ENCODE measurements at places on chromosomes 6 and 20.

- no peak for DNase-seq
These were observed 13.6 kb downstream of the BNIP5 start for GRCh38 chr6:36323062-36323461.

DNA sequence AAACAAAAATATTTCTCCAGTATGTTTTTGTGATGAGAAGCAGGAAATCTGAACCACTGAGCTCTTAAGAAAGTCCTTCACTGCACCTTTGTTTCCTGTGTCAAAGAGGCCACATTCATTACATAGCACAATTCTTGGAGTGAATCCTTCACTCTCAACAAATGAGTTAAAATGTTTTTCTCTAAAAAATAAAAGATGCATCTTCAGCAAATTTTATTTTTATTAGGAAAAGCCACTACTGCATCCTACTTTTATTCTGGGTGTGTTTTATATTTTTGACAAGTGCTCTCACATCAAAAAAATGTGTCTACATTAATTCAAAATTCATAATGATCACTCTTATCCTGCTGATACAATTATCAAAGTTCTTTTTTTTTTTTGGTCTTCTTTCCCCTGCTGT, 76.3 kb downstream of the PLCB4 start:
- DNase-seq = no peak

GRCh38 chr20:22248051-22248667, 336.2 kb downstream of the FOXA2 start:
- DNase-seq = no peak

DNA sequence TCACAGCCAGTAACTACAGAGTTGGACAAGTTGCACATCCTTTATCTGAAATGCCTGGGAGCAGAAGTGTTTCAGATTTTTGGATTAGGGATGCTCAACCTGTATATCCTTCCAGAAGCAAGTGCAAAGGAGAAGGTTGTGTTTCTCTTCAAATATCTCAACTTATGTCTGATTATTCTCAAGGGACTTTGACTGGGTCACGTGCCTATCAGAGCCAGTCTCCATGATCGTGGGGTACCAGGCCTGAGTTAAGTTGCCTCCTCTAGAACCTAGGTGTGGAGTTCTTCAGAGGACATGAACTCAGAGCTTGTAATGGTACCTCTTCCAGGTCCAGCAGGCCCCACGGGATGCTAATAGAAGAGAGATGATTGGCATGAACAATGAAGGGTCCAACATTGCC, 7.8 kb downstream of the CD83 start:
- DNase-seq = no peak

GRCh38 chr6:90494067-90494780, 92.6 kb downstream of the MAP3K7 start:
- no peak for DNase-seq

GRCh38 chr6:119978274-119978889, 628.8 kb upstream of the MAN1A1 start:
- peak; percentile 1 for DNase-seq

DNA sequence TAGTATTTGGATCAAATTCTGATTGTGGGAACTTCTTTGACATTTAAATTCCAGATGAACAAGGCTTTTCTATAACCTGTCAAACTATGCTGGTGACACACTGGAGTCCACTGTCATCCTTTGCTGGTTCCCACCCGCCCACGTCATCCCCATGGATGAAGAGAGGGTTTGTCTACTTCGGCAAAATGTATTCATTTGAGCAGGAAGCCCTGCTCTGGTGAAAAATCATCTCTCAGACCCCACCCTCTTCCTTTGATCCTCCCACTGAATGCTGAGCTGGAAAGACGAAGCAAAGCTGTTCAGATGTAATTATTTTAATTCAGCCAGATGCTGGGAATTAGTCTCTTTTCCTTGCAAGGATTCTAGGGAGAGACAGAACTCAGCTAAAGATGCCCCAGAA, 50.5 kb downstream of the CPNE5 start:
- no peak for DNase-seq

DNA sequence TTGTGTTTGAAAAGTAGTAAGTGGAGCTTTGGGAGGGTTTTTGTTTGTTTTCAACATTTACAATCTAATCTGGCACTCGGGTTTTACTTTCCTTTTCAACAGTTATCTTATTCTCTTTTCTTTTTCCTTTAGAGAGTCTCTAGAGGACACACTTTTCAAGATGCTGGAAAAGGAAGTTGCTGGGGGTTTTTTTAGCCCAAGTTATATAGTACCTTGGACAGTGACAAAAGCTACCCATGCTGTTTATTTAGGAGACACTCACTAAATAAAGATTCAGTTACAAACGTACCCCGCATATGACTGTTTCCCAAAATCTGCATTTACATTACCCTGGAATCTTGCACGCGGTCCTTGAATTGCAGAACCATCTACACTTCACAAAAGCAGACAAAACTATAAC, 78.8 kb downstream of the MAP7 start:
- DNase-seq = no peak

DNA sequence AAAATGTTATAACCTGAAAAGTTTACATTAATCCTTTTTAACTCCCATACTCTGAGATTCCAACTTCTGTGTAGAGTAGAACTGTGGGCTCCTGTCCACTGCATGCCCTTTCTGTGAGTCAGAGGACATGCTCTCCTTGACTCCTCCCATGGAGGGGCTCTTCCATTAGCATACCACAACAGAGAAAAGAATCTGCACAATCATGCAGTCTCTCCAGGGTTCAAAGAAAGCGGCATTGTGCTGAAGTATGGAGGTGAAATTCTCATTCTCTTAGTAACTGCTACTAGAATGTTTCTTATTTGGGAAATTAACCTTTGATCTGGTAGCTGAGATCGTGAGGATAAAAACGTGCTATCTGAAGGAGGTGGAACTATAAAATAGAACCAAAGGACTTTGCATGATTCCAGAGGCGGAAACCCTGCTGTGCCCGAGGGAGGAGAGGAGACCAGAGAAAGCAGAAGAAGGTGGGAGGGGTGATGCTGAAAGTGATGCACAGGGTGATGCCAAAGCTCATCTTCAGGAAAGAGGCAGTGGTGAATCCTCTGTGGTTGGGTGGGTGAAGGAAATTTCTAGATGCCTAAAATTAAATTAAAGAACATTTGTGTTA, 202.2 kb upstream of the PCSK2 start:
- DNase-seq = no peak

GRCh38 chr6:73078333-73078862, 146.9 kb downstream of the KHDC1L start:
- no peak for DNase-seq

DNA sequence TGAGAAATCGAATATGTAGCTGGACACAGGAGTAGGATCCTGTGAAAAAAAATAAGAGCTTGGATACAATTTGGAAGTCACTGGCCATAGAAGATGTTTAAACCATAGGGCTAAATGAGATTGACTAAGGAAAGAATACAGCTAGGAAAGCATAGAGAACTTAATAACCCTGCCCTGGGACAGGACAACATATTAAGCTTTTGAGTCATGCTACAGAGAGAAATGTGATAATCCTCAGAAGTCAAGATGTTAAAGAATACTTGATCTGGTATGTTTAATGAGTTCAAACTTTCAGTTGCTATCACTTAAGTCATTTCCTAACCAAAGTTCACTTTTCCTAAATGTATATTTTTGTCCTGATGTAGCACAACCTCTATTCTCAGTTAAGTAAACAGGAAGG, 154.6 kb upstream of the TSHZ2 start:
- DNase-seq = no peak

GRCh38 chr20:1825507-1825906, 69.7 kb upstream of the SIRPA start:
- DNase-seq = no peak

- no peak for DNase-seq
These were observed 473 bp upstream of the DTNBP1 start for GRCh38 chr6:15663130-15663871.

- DNase-seq = no peak
These were observed 19.7 kb upstream of the MMP24 start for GRCh38 chr20:35206802-35207201.

DNA sequence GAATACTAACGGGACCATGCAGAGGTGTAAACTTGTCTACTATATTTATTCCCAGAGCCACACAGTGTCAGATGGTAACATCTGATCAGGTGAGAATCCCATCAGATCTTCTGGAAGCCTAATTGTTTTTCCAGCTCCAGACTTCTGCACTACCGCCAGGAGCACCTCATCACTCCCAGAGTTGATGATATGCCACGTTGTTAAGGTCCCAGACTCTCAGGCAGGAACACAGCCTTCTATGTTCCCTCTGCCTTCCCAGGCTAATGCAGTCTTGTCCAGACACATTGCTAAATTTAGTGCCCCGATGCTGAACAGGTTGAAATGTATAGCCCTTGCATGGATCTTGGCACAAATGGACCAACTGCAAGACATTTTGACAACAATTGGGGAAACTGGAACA, 86.2 kb downstream of the PROKR2 start:
- no peak for DNase-seq

DNA sequence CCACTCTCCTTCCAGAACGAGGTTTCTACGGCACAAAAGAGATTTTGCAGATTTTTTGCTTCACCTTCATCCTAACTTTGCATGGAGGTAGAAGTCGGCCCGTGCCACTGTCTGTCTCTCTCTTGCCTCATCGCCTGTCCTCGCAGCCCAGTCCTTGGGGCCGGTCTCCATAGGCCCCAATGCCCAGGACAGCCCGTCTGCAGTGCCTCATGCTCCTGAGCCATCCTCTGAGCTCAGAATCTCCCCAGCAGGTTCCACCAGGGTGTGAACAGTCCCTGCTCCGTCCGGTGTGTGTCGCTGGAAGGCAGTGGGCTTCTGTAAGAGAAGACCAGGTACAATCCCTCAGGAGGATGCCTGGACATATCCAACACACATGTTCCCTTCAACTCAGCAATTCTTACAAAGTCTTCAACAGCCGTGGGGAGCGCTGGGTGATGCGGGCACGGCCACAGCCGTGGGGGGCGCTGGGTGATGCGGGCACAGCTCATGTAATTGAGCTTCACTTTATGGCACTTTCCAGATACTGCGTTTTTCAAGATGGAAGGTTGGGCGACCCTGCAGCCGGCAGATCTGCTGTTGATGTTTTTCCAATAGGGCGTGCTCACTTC, 231.9 kb downstream of the DLL1 start:
- no peak for DNase-seq

DNA sequence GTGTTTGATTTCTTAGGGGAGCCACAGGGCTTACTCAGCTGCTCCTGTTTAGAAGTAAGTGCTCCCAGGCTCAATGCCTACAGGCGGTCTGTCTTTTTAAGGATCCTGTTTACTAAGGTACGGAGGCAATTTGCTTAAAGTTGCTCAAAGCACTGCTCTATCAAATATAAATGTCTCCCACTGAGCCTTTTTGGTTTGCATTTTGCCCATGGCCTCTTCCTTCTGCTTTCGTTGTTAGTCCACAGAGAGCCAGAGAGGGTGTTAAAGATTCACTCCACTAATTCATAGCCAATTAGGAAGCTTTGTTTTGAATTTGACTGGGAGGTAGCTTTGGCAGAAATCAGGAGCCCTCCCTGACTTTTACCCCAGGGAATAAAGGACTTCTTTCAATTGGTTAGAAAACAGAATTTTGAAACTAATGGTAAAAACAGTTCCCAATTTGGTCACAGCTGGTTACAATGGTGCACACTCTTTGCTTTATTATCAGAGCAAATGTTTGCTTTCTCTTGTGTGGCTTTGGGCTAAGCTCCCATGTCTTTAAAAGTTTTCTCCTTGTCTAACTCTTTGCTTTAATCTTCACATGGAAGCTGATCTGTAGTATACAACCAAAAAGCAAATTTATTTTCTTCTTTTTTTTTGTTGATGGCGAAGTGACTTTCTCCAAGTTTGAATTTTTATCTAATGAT, 126.2 kb downstream of the IMPG1 start:
- no peak for DNase-seq

DNA sequence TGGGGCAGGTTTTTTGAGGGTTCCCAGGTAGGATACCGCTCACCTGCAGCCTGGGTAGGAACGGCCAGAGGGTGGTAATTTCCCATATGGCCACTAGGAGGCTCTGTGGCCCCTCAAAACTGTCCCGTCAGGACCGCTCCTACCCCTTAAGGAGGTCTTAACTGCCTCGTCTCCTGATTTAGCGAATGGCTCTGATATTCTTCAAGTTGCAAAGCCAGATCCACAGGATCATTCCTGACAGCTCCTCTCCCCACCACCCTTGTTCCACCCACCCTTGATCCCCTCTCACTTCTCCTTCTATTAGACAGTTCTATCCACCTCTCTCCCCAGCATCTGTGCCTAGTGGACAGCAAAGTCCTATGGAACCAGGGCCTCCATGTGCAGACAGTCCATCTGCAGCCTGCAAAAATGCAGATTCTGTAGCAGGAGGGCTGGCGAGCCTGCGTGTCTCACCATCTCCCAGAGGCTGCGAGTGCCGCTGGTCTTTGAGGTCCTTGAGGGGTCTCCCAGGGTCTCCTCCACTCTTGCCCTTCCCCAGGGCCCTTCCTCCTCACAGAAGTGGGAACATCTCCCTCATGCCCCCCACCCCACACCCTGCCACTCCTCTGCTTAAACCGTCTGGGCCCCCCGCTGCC, 34.3 kb upstream of the ZBP1 start:
- DNase-seq = peak; percentile 33
